Small intestine (tissue), 16 donors: ENCODE measurements at places on chromosomes 7 and 10. TPM values are rescaled to one million over a fixed set of nuclear protein-coding genes. Genes with fewer than 3 reads are reported as not detected.

Gene RBM20
- polyA plus RNA-seq = 0.36 TPM

DNA sequence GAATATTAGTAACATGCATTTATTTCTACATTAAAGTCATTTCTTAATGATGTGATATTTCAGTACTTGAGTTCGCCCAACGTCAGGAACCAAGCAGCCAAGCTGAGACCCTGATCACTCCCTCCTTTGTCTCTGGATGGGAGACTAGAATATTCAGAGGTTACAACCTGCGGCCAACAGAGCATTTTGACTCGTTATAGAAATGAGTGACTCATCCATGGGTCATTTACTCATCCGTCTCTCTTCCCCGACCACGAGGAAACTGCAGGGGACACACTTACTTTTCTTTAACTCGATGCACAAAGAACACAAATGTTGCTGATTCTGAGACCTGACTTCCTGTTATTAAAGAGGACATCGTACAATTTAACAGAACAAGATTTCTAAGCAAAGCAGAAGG, 343.3 kb downstream of the FRMD4A start:
- DNase-seq = no peak

- peak; percentile 6 for DNase-seq
Measured at GRCh38 chr10:6018422-6018821, 41.1 kb upstream of the IL15RA start.

DNA sequence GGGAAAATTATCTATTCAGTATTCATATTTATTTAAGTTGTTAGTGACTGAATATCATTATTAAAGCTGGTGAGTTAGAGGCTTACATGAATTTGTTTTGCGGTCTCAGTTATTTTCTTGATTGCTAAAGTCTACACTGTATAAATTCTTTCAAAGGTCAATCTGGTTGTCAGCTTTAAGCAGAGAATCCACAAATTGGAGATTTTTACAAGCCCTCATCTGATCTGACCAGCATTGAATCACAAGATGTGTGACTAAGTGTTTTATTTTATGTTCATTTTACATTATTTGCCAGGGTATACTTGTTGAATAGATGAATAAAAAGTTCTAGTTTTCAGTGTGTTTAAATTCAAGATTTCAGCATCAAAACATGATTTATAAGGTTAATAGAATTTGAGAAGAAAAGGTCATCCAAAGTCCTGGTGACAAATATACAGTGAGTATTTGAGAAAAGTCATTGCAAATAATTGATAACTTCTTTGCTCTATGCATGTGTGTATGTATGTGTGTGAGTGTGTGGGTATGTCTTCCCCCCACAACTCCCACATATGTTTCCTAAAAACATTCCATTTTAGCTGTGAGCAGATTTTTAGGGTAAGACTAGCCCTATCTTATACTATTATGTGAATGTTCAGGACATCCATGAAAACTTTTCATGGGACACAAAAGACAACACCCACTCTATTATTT, 4.4 kb downstream of the SEMA3A start:
- DNase-seq = no peak

DNA sequence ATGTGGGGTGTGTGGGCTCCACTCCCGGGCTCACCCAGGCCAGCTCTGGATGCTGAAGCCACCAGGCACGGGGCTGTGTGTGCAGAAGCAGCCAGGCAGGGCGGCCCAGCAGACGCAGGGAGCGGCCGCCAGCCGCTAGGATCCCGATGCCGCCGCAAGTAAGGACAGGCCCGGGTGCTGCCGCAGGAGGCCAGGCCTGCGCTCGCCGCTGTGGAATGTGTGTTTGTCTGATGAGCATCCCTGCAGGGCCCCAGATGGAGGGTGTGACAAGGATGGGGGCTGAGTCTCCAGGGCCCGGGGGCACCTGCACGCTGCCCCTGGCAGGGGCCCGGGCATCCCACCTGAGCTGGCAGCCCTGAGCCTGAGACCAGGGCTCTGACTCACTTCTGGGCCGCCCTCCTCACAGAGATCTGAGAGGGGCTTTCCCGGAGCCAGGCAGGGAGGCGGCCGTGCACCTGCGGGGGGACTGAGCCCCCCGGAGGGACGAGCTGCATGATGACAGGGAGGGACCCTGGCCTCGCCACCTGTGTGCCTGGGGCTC, 101.5 kb downstream of the FOXL3 start:
- no peak for DNase-seq

Gene BAZ1B
- polyA plus RNA-seq = 34.4 TPM

- DNase-seq = no peak
Measured at GRCh38 chr7:140661124-140661523, 11.6 kb upstream of the ADCK2 start.

- no peak for DNase-seq
Measured at GRCh38 chr10:72796042-72796441, 97.5 kb upstream of the OIT3 start.

Gene PALD1
- polyA plus RNA-seq = 3.6 TPM

Gene PLAU
- polyA plus RNA-seq = 11.1 TPM

DNA sequence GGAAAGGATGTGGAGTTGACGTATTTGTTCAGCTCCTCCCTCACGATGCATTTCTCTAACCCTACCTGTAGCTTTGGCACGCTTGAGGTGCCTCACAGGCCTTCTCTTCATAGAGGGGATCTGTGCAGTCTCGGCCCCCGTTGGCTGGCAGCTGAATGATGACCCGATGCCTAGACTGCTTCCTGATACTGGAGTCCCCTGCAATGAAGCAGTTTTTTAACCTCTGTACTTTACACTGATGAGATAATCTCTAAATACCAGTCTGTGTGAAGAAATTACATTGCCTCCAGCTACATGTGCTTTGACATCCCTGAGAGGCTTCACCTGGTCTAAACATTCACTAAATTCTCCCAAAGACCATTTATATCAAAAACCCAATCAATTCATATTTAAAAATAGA, 370.1 kb downstream of the THSD7A start:
- DNase-seq = no peak

DNA sequence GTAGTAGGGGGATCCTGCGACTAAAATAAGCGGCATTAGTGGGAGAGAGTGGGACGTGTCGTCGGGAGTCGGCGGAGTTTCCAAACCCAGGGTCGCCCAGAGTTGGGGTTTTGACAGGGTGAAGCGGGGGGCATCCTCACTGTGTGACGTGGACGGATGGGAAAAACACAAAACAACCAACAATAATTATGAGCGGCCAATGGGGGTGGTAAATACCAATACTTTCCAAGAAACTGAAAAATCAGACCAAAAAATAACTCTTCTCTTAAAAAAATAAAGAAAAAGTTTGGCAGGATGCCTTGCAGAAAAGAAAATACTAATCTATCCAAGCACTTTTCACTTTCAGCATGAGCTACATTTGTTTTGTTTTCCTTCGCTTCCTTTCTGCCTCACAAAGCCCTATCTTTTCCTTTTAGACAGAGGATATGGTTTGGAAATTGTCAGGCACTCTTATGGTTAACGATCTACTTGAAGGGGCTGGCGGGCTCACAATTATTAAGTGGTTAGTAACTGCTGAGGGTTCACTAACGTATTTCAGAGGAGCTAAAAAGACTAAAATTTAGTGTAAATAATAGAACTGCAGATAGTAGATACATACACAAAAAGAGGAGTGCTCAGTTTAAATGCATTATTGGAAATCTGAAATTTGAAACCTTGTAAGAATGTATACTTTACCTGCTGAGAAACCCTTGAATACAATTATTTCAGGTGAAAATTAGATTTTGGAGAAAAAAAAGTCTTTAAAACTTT, 802 bp upstream of the CDK6 start:
- DNase-seq = no peak

GRCh38 chr7:92797284-92797683, 39.1 kb downstream of the CDK6 start:
- no peak for DNase-seq

- DNase-seq = no peak
Measured at GRCh38 chr7:19957664-19958063, 184.2 kb upstream of the TMEM196 start.

DNA sequence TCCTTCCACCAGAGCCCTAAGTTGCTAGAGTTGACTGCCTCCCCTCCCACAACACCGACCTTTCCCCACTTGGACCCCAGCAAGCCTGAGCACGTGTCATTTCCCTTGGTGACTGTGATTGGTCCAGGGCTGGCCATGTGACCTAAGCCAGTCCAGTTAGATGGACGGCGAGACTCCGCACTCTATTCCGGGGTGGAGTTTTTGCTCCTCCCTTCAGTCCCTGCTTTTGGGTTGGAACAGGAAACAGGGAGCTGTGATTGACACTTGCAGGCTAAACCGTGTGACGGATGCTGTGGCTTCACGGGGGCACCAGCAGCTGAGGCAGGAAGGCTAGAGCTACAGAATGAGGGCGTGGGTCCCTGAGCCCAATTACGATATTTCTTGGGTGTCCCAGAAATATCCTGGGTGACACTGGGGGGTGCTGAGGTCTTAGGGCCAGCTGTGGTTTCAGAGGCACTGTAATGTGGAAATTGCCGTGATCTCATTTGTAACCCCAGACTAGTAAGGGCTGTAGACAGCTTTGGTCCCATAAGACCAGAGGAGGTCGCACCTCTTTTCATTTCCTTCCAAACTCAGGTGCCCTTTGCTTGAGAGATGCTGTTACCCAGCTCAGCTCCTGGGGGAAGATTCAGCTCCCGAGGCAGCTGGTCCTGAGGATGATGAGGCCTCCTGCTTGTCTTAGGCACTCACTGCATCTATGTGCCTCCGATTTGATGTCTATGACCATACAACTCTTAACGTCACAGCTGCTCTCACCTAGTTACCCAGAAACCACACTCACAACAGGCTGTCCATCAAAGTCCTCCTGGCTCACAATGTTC, 102.7 kb upstream of the NPTX2 start:
- DNase-seq = no peak

Gene CALHM1
- polyA plus RNA-seq = not detected

- DNase-seq = no peak
Measured at GRCh38 chr7:12296051-12296570, 85.0 kb downstream of the TMEM106B start.

DNA sequence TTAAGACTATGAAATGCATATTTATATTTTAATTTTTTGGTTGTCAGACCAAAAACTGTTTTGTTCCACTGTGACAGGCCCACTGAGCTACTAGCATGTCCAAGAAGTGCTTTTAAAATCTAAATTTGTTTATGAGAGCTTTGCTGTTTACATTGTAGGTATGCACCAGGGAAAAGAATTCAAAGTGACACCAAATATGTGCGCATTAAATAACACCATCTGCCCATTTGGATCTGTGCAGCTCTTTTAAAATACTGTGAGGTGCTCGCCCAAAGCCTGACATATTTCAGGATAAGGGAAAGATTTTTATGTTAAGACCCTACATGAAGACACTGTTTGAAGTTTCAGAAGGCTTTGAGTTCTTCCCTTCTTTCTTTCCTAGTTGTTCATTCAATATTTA, 162.9 kb downstream of the ST7 start:
- DNase-seq = no peak

Gene NUPR2
- not detected for polyA plus RNA-seq

DNA sequence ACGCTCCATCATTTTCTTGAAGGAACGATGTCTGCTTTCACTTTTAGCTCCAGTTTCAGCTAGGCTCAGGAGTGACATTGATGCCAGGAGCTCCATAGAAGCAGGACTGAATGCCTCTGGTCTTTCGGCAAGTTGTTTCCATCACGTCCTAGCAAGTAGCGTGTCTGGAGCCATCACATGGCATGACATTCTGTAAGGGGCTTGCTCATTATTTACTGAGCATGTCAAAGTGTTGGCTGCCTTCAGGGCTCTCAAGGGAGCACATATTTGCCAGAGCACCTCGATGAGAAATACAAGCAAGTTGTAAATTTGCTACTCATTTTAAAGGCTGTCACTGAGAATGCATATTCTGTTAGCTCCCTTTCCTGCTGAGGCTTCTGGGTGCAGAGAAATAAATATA, 131.0 kb upstream of the ITGB1 start:
- DNase-seq = no peak

- DNase-seq = no peak
Measured at GRCh38 chr7:113292105-113292504, 173.8 kb upstream of the SMIM30 start.

DNA sequence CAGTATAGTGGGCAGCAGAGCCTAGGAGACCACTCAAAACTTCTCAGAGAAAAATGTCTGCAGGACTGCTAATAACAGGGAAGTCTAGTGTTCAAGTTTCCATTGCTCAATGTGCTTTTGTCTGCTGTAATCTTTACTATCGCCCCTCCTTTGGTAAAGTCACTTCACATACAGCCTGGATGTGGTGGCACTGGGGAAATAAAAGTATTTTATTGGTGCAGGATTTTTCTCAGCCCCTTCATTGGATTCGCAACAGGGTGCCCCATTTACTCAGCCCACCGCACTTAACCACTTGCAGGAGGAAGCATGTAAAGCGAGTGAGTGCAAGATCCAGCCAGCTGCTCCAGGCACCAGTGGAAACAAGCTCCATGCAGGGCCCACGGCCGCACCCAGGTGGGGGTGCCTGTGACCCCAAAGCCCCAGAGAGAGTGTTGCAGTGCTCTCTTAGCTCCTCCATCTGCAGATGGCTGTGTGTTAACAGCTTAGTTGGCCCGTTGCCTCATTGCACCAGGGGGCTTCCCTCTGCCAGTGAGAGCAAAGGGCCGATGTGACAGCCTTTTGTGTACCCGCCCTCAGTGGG, 163.5 kb upstream of the TMEM72 start:
- DNase-seq = no peak

DNA sequence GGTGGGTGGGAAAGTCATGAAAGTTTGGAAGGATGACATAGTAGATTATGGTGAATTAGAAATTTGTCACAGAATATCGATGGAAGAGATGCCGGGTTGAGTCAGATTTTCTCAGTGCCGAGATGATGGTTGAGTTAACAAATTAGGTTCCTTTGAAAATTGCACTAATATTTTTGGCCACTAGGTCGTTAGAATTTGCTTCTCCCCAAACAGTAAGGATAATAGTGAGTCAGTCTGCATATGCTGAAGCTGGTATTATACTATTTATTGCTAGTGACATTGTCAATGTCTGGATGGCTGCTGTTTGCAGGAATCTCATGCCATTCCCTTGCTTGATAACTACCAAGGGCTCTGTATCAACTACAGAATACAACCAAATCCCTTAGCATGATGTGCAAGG, 37.7 kb upstream of the MINDY3 start:
- no peak for DNase-seq

DNA sequence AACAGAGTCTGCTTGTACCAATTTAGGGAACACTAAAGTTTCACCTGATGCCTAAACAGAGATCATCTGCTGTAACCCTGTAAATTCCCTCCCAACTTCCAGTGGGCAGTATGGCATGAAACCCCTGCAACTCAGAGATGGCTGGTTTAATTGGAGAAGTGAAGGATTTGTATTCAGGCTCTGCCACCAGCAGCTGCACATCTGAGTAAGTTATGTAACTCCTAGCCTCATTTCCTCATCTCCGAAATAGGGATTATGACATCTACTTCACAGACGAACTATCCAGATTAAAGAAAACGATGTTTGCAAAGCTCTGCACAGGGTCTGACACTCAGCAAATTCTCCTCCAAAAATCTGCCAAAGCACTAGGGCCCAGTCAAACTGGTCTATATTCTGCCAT, 493.0 kb downstream of the KCNMA1 start:
- DNase-seq = no peak

Gene ITGB1
- 172 TPM for polyA plus RNA-seq

GRCh38 chr7:39248692-39249090, 271.0 kb downstream of the POU6F2 start:
- no peak for DNase-seq
